ENCODE measurements at places on chromosomes 6 and 20.

GRCh38 chr20:41475503-41475902, 108.9 kb upstream of the EMILIN3 start:
- no peak for DNase-seq

GRCh38 chr6:31935021-31935420, 7.5 kb downstream of the C2 start:
- DNase-seq, result no peak

DNA sequence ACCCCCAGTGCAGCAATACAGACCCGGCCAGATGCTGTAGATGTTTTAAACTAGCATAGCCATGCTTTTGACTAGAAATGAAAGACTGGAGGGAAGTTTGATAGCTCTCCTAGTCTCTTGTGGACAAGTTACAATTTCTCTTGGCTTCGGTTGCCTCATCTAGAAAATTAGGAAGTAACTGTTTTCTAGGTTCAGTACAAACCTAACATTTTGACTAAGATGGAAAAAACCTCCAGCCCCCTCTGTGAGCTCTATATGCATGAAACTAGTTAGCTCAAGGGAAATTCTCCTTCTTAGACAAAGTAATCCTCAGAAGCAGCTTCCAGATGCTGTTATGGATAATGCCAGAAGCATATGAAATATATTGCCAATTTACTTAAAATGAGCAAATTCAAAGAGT, 86.6 kb downstream of the RNF144B start:
- no peak for DNase-seq

GRCh38 chr6:80183019-80183795, 76.7 kb downstream of the BCKDHB start:
- DNase-seq, result no peak

GRCh38 chr6:30493643-30494250, 4.4 kb downstream of the HLA-E start:
- no peak for DNase-seq

GRCh38 chr20:46007671-46008070, 1.0 kb upstream of the MMP9 start:
- no peak for DNase-seq

GRCh38 chr6:130362128-130362527, 3.7 kb upstream of the TMEM200A start:
- DNase-seq, result no peak

GRCh38 chr20:1810926-1811620, 84.1 kb upstream of the SIRPA start:
- DNase-seq, result no peak

DNA sequence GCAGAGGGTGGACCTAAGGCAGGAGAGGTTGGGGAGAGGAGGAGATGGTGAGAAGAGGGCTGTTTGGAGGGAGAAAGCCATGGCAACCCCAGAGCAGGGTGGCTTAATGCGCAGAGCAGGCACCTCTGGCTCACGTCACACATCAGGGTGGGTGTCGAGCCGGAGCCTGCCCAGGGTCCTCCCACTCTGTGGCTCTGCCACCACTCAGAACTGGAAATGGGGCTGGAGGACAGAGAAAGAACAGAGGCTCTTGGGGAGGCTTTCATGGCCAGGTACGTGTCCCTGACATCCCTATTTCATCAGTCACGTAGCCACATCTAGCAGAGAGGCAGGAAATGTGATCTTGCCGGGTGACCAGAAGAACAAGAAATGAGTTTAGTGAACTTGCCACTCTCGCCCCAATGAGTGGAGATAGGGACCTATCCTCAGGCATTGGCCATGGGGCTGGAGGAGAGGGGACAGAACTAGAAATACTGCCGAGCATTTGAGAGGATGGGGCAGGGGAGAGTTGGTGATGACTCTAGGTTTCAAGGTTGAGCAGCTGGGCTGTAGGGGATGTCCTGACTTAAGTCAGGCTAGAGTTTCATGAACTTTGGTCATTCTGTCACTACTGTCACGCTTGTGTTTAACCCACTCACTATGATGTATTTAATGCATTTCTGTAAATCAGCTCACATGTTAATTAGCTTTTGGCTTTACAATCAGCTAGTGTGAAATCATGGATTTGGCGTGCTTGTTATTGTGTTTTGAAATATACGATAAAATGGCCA, 52.7 kb downstream of the CDH26 start:
- DNase-seq, result no peak

GRCh38 chr20:7516621-7517111, 423.6 kb downstream of the HAO1 start:
- no peak for DNase-seq

GRCh38 chr6:8057263-8057662, 6.9 kb downstream of the BLOC1S5 start:
- no peak for DNase-seq

- no peak for DNase-seq
Measured at GRCh38 chr6:128335963-128336362, 184.4 kb downstream of the PTPRK start.

DNA sequence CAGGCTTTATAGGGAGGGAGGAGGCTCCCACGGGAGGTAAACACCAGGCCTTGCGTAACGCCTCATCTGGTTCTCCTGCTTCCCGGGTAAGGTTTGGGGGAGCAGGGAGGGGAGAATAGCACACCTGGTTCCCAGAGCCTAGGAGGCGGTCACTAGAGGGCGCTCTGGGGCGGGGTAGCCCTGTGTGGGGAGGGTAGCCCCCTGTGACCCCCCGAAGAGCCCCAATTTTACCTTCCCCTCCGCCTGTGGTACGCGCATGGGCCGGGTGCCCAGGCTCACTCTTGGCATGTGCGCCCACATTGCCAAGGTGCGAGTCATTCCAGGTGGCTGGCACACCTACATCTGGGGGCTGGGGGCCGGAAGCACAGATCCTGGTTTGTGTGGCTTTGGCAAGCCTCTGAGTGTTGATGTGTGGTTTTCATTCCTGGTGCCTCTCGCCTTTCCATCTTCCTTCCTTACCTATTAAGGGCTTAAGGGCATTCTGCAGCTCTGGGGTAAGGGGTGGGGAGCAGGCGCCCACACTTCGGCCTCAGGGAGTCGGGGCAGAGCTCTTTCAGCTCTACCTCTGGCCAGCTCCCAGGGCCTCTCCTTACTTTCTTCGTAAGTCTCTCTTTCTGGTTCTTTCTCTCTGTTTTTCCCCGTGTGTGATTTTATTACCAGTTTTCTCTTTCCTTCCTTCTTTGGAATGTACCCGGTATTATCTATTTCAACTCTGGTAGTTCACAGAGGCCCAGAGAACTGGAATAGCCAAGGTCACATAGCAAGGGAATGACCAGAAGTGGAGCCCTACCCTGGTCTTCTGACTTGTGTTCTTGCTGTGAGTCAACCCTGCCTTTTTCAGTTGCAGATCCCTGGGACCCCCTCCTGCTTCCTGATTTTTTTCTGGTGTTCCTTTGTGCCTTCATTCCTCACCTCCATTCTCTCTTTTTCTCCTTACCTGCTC, 492 bp upstream of the RNF39 start:
- DNase-seq, result no peak

DNA sequence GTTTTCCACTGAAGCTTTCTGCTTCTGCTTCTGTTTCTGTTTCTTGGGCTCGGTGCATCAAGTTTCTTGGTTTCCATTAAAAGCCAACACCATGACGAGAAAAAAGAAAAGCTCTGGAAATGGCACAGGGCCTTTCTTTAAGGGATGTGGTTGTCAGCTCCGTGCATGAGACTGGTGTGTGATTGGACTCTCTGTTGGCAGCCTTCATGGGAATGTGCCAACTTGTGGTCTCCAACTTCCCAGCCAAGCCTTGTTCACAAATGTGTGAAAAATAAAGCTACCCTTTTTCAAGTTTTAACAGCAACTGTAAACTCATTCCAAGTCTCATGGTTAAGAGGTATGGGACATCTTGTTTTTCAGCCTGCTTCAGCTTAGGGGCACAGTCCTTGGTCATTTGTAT, 68.7 kb upstream of the CST7 start:
- DNase-seq, result no peak

- no peak for DNase-seq
Measured at GRCh38 chr6:29553268-29554057, 6.1 kb downstream of the UBD start.

GRCh38 chr20:50450881-50451752, 59.1 kb upstream of the PTPN1 start:
- no peak for DNase-seq
